ENCODE measurements at places on chromosomes 2 and 18.

DNA sequence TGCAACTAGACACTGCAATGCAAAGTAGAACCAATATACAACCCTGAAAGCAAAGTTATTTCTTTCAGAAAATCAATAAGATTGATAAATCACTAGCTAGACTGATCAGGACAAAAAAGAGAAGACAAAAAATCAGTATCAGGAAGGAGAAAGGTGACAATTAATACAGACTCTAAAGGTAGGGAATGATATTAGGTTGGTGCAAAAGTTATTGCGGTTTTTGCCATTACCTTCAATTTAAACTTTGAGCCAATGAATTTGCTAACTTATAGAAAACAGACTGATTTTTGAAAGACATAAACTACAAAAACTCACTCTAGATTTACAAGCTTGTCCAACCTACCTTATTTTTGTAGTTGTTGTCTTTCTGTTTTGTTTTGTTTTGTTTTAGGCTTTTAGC, 30.5 kb upstream of the MRPS9 start:
- no peak for DNase-seq

DNA sequence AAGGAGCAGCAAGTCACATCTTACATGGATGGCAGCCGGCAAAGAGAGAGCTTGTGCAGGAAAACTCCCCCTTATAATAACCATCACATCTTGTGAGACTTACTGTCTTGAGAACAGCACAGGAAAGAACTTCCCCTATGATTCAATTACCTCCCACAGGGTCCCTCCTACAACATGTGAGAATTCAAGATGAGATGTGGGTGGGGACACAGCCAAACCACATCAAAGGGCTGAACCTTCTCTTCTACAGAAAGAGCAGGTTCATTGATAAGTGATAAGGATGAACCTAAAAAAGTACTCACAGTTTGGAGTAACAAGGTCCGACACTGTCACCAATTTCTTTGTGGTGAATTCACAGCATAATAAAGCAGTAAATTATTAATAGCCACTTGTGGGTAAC, 422.2 kb upstream of the FSIP2 start:
- no peak for DNase-seq

DNA sequence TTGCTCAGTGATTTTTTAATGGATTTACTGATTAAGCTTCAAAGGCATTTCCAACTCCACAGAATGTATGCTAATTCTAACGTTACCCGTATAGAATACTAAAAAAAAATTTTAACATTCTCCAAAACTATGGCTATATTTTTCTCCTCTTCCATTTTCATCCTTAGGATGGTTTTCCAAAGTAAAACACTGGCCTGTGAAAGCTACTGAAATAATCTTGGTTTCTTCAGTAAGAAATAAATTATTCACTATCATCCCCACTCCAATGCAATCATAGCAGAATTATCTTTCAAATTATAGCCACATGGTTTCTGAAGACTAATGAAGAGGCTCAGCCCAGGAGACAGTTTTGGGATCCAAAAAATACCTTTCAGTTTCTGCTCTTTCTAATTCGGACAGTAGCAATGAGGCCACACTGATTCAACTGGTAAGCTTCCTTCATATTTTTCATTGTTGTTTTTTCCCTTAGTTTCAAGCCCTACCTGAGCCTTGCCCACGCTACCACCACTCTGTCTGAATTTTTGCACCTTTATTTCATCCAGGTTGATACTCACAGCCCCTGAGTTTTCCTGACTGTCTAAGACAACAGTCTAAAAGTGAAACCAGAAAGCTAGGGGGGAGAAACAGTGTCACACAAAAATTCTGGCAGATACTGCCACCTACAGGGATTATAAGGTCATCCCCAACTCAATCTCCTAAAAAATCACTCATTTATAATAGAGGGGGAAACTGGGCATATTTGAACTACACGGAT, 887.9 kb downstream of the NRXN1 start:
- no peak for DNase-seq

- DNase-seq: no peak
Observed at GRCh38 chr2:45269149-45269793, 260.0 kb upstream of the SIX2 start.

GRCh38 chr2:174192664-174193063, 55.7 kb downstream of the OLA1 start:
- no peak for DNase-seq

DNA sequence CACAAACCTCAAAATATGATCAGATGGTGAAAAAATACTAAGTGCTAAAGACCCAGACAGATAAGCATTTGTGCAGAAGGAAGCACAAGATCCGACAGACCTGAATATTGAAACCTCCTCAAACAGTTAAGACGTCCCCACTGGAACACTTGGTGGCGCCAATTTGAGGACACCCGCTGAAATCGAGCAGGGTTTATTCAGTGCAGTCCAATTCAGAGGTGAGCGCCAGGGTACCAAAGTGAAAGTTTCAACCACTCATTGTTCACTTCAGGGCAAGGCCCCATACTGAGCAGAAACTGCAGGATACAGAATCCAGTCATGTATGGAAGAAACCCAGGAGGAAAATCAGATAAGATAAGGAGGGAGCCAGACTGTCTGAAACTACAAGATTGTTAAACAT, 417.6 kb downstream of the LRRTM4 start:
- no peak for DNase-seq

- DNase-seq: peak; percentile 62
Observed at GRCh38 chr2:95159690-95160449, at the start of gene ZNF514. Gene ZNF514, minus strand, starts transcription at chr2:95159848. Its CDS starts 6,595 bp downstream, at chr2:95153253.

DNA sequence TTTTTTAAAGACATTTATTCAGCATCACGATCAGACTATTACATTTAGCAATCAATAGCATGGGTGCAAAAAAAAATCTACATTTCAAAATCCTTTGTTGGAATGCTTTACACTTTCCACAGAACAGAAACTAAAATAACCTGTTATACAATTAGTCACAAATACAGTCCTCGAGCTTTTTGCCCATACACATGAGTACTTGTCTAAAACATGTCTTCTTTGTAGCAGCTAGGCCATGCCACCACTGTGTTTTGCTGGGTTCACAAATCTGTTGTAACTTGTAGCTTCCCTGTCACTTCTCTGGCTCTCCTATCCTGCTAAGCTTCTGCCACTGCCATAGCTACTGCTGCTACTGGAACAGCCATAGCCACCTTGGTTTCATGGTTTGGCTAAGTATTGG, 24.4 kb upstream of the ADAM23 start:
- DNase-seq: no peak

DNA sequence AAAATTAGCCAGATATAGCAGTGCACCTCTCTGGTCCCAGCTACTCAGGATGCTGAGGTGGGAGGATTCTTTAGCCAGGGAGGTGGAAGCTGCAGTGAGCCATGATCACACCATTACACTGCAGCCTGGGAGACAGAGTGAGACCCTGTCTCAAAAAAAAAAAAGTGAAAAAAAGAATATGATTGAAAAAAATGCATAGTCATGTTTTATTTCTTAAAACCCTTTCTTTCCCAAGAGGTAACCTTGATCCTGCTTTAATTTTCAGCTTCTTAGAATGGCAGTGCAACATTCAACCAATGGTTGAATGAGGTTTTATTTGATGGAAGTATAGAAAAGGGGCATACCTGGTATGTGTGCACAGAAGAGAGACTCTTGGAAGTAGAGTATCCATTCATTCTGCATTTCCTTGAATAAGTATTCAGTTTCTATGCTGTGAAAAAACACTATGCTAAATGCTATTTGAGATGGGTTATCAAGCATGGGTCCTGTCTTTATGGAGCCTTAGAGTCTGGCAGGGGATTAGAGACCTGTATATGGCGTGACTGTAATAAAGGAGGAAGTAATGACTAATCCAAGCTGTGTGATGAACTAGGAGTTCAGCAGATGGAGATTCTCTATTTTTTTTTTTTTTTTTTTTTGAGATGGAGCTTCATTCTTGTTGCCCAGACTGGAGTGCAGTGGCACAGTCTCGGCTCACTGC, 146.3 kb downstream of the WDSUB1 start:
- DNase-seq: no peak
